ENCODE measurements at places on chromosomes 7 and 10. TPM values are rescaled to one million over a fixed set of nuclear protein-coding genes. Genes with fewer than 3 reads are reported as not detected.

- no peaks in the 10 kb centered on the region for H3K4me1 ChIP-seq
- no peaks in the 10 kb centered on the region for H3K27me3 ChIP-seq
- no peaks in the 10 kb centered on the region for H3K36me3 ChIP-seq
- no peak for DNase-seq
- H3K27ac ChIP-seq: no peak overlapping the region
Measured at GRCh38 chr7:134339475-134339874, 22.7 kb upstream of the SLC35B4 start.

Gene MAGI2
- total RNA-seq: 7.9 TPM

Gene C7orf33
- total RNA-seq: not detected

GRCh38 chr7:70156057-70156456, 557.8 kb downstream of the AUTS2 start:
- DNase-seq: no peak
- no peak overlapping the region for H3K4me3 ChIP-seq
- H3K27me3 ChIP-seq: no peaks in the 10 kb centered on the region
- H3K4me1 ChIP-seq: no peaks in the 10 kb centered on the region

Gene WIPF3
- 2.8 TPM for total RNA-seq

Gene HOXA10
- total RNA-seq: not detected

DNA sequence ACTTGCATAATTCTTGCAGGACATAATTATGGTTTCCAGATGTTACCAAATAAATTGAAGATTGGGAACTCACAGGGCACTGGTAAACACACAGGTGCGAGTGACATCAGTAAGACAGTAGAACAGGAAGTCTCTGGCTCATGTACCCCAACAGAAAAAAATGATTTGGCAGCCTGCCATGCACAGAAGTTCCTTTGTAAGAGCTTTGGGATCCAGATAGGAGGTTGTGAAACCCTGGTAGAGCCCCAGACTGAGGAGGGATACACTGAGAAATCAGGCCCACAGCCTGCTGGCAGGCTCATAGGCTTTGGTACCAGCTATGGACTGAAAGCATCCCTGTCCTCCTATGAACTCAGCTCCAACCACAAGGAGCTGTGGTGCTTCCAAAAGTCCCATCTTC, 118.0 kb downstream of the COBL start:
- H3K27ac ChIP-seq: no peak overlapping the region
- no peak overlapping the region for H3K4me3 ChIP-seq
- no peaks in the 10 kb centered on the region for H3K27me3 ChIP-seq
- no peak for DNase-seq

Gene CCT6A
- total RNA-seq: 88.1 TPM

GRCh38 chr7:41842956-41843355, 140.1 kb upstream of the INHBA start:
- H3K4me1 ChIP-seq: no peaks in the 10 kb centered on the region
- H3K4me3 ChIP-seq: no peak overlapping the region
- no peak overlapping the region for H3K27ac ChIP-seq
- no peak for DNase-seq
- H3K27me3 ChIP-seq: no peaks in the 10 kb centered on the region

DNA sequence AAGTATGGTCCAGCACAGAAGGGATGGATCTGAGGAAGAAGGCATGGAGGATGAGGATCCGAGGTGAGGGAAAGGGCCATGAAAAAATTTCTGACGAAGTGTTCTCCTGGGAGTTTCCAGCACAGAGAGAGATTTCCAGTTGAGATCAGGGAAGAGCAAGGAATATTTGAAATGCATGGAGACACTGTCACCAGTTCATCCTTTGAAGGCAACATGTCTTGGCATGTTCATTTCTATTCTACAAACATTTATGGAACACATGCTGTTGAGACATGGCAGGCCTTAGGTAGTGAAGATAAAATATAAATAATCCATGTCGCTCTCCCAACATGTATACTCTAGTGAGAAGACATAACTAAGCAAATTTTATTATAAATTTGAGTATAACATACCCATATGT, 234.0 kb upstream of the TCF7L2 start:
- H3K27me3 ChIP-seq: no peaks in the 10 kb centered on the region
- H3K27ac ChIP-seq: no peak overlapping the region
- H3K4me3 ChIP-seq: no peak overlapping the region
- H3K36me3 ChIP-seq: no peaks in the 10 kb centered on the region
- H3K4me1 ChIP-seq: no peaks in the 10 kb centered on the region

GRCh38 chr10:48305905-48306264, 592 bp upstream of the MAPK8 start:
- H3K36me3 ChIP-seq: no peaks in the 10 kb centered on the region
- no peaks in the 10 kb centered on the region for H3K27me3 ChIP-seq
- H3K4me1 ChIP-seq: peaks cover 16% of the 10 kb centered on the region

Gene TCAF2
- 4.4 TPM for total RNA-seq

DNA sequence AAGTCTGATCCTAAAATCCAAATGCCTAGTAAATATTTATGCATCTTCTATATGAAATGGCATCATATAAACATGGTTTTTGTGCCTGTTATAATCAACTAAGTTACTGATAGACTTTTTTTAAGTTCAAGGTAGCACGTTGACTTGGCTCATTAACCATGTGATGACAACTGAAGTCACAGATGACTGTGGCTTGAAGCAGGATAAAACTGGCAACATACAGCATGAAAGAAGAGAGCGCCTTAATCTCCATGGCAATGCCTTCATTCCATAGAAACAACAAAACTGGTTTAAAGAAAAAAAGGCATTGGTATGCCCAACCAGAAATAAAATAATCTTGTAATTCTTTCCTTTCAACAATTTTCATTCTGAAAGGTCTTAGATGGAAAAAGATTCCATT, 188.9 kb upstream of the CDK1 start:
- no peak for DNase-seq
- H3K27me3 ChIP-seq: no peaks in the 10 kb centered on the region
- no peak overlapping the region for H3K27ac ChIP-seq
- no peaks in the 10 kb centered on the region for H3K36me3 ChIP-seq
- no peaks in the 10 kb centered on the region for H3K4me1 ChIP-seq
- H3K4me3 ChIP-seq: no peak overlapping the region

Gene OR2A1
- total RNA-seq: not detected

Gene GPR85
- 2.1 TPM for total RNA-seq

Gene RAPGEF5
- total RNA-seq: 87.0 TPM

Gene TWIST1
- total RNA-seq: 0.74 TPM

DNA sequence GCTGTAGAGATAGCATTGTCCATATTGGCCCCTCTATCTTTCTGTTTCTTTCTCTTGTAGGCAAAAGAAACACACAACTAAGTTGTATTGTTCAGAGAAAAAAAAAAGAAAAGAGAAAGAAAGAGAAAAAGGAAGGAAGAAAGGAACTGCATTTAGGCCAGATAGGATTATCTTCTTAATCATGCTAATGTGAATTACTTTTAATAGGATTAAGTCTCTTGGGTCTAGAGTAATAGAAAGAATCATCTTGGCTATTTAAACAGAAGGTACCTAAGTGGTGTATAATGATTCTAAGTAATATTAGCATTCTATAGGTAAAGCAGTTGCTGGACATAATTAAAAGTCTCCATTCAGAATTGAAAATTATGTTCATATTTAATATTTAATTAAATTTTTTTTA, 42.2 kb downstream of the GPR85 start:
- H3K27me3 ChIP-seq: no peaks in the 10 kb centered on the region
- H3K4me1 ChIP-seq: no peaks in the 10 kb centered on the region
- no peak overlapping the region for H3K4me3 ChIP-seq
- H3K36me3 ChIP-seq: no peaks in the 10 kb centered on the region
- no peak overlapping the region for H3K27ac ChIP-seq
- no peak for DNase-seq

DNA sequence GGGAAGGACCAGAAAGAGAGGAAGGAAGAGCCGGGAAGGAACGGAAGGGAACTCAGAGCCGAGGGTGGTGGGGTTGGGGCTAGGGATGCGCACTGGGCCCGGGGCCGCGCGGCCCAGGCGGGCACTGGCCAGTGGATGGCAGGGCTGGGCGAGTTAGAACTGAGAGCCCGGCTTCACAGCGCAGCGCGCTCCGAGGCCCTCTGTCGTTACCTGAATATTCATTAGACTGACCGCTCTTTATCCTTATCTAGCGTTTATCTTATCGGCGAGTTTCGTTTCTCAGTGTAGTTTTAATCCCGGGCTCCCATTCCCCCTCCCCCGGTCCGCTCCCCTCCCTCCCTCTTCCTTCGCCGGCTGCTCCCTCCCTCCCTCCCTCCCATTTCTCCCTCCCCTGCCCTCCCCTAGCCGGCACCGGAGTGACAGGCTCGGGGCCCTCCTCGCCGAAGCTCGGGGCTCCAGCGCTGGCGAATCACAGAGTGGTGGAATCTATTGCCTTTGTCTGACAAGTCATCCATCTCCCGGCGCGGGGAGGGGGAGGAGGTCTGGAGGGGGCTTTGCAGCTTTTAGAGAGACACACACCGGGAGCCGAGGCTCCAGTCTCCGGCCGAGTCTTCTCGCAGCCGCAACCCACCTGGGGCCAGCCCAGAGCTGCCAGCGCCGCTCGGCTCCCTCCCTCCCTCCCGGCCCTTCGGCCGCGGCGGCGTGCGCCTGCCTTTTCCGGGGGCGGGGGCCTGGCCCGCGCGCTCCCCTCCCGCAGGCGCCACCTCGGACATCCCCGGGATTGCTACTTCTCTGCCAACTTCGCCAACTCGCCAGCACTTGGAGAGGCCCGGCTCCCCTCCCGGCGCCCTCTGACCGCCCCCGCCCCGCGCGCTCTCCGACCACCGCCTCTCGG, at the start of gene PAX2:
TSS of gene PAX2 (plus strand) at position 596 of the 895 bp plus-strand sequence. CDS start 679 bp downstream, outside the sequence.
- no peak for DNase-seq
- H3K4me1 ChIP-seq: no peaks in the 10 kb centered on the region

- no peak for DNase-seq
- no peak overlapping the region for H3K27ac ChIP-seq
Measured at GRCh38 chr7:12731214-12731656, 43.8 kb downstream of the ARL4A start.

Gene OR2A42
- total RNA-seq: not detected

DNA sequence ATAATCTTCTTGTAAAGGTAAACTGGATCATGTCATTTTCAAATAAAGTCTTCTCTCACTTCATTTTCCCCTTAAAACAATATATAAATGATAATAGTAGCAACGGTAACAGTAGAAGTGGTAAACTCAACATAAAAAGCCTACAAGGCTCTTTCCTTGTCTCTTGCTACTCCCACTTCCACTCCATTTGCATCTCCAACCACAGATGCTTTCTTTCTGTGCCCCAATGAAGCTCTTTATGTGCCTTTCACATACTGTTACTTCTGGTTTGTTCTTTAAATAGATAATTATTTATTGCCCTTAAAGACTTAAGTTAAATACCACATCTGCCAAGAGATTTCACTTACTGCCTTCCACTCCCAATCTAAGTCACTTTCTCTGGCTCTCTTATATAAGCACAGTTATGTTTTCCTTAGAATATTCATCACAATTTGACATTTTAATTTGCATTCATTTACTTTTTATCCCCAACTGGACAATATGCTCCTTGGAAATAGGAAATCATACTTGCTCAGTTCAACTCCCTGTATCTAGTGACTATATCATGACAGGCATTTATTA, 149.9 kb downstream of the CRPPA start:
- H3K4me1 ChIP-seq: peaks cover 1% of the 10 kb centered on the region
- H3K4me3 ChIP-seq: no peak overlapping the region
- DNase-seq: no peak
- no peak overlapping the region for H3K27ac ChIP-seq

DNA sequence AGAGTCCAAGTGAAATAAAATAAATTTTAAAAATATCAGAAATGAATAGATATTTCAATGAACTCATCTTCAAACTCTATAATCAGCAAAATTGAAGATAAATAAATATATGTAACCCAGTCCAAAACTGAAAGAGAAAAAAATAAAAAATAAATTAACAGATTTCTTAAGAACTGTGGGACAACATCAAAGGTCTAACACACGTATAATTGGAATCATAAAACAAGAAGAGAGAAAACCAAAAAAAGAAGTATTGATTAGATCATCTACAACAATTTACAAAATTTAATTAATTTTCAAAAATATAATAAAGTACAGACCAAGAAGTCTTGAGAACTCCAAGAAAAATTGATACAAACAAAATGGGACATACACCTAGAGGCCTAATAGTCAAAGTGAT, 625.8 kb upstream of the SORCS1 start:
- no peak for DNase-seq
- no peak overlapping the region for H3K4me3 ChIP-seq
- no peak overlapping the region for H3K27ac ChIP-seq
- H3K27me3 ChIP-seq: no peaks in the 10 kb centered on the region
- H3K4me1 ChIP-seq: no peaks in the 10 kb centered on the region

DNA sequence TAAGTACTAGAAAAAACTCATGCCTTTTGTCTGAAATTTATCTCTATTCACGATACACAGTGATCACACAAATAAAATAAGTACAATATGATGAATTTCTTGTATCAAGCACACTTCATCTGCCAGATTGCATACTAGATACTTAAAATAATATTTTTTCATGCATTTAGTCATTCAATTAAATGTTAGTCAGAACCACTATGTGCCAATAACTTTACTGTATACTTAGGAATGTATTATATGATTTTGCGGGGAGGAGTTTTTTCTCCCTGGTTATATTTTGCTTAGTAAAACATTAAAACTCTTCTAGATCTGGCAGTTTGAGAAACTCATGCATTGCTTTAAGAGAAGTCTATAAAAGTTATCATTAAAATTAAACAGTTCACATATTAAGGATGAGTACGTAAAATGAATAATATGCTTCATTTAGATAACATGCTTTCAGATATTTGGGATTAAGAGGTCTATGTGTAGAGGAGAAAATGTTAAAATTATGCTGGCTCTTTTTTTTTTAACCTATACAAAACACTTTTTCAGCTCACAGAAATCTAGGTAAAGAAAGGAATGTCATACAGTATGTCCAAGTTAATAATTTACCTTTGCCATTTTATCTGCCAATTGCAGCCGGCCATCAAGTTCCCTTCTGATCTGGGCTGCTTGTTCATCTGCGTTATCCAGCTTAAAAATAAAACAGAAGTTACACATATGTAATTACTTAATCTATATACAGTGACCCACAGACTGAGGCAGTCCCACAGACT, 70.1 kb downstream of the RNF133 start:
- H3K36me3 ChIP-seq: no peaks in the 10 kb centered on the region
- no peak overlapping the region for H3K27ac ChIP-seq
- no peak overlapping the region for H3K4me3 ChIP-seq
- no peak for DNase-seq
- no peaks in the 10 kb centered on the region for H3K4me1 ChIP-seq

GRCh38 chr10:35025916-35026315, 64.2 kb downstream of the CUL2 start:
- H3K4me3 ChIP-seq: no peak overlapping the region

GRCh38 chr10:70913893-70914240, 25.5 kb upstream of the PCBD1 start:
- no peaks in the 10 kb centered on the region for H3K36me3 ChIP-seq
- no peak overlapping the region for H3K4me3 ChIP-seq
- no peak for DNase-seq
- H3K27ac ChIP-seq: no peak overlapping the region

- H3K36me3 ChIP-seq: no peaks in the 10 kb centered on the region
- no peak for DNase-seq
- H3K4me1 ChIP-seq: no peaks in the 10 kb centered on the region
- no peak overlapping the region for H3K4me3 ChIP-seq
Measured at GRCh38 chr7:94056796-94057207, 52.6 kb upstream of the BET1 start.
